GM12891 (cell line): ENCODE measurements at places on chromosomes 7 and 10.

- no peak for DNase-seq
Observed at GRCh38 chr7:140070546-140070945, 7.8 kb upstream of the PARP12 start.

DNA sequence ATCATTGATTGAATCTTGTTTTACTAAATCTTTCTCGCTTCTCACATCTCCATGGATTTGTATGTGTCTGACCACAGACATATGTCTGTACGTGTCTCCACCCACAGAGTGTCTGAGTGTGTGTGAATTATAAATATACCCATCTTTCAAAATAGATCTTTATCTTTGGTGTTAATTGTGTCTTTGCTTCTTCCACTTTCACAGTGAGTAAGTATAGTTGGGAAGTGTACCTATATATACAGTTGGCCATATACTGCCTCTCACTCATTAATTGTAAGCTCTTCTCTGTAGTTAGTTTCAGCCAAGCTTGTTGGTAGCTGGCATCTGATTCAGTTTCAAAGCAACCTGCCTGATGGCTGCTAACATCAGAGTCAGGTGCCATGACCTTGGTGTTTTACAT, 18.4 kb downstream of the EEPD1 start:
- DNase-seq = no peak

- no peak for DNase-seq
Observed at GRCh38 chr10:110361800-110362456, 57.2 kb upstream of the SMNDC1 start.

DNA sequence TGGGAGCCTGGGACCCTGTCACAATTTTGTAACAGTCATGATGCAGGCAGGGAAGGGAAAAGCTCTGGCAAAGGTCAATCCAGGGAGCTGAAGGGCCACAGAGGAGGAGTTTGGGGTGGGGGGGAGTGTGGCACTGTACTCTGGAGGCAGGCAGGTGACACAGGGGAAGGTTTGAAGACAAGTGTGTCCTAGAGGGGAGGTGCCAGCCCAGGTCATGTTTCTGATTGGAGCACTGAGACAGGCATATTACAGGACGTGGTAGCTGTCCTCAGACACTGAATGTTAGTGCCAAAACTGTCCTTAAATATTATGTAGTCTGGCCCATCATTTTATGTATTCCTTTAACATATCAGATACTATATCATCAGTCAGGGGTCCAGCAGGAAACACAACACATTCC, 75.6 kb upstream of the LRRC4 start:
- no peak for DNase-seq

DNA sequence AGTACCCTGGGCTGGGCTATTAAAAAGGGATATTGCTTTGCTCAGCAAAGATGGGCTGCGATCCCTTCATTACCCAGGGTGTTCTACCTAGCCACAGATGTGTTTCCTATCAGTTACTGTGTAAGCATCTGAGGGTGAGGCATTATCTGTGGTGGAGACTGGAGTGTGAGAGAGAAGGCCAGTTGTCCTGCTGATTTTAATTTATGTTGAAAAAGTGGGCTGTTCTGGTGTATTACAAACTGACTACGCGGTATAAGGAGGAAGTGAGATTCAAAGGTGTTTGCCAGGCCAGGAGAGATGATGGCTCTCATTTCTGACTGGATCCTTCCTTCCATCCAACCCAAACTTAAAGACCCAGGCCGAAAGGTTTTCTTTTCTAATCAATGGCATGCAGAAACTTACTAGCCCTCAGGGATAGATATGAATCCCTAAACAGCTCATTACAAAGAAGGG, 7.6 kb downstream of the TCF7L2 start:
- DNase-seq = no peak
